ENCODE measurements at places on chromosomes 12 and 14. TPM values are rescaled to one million over a fixed set of nuclear protein-coding genes. Genes with fewer than 3 reads are reported as not detected.

The ARHGEF25 gene
- 6.1 TPM for total RNA-seq

The FGFR1OP2 gene
- 26.4 TPM for total RNA-seq

The HOXC9 gene
- 14.1 TPM for total RNA-seq

The GPR68 gene
- 0.12 TPM for total RNA-seq

The PRPH gene
- 1.7 TPM for total RNA-seq

The KRT4 gene
- total RNA-seq, result 3.5 TPM

The ADIPOR2 gene
- 47.3 TPM for total RNA-seq

The RGS6 gene
- total RNA-seq, result not detected

The GPR84 gene
- not detected for total RNA-seq

The HOXC10 gene
- total RNA-seq, result 2.6 TPM

The B3GNT4 gene
- 0.80 TPM for total RNA-seq

The IGFBP6 gene
- total RNA-seq, result 206 TPM

The CABP1 gene
- total RNA-seq, result not detected

The ACSS3 gene
- total RNA-seq, result not detected

The PMCH gene
- not detected for total RNA-seq

The MANSC4 gene
- not detected for total RNA-seq

The TAS2R9 gene
- not detected for total RNA-seq

The SERPINA5 gene
- 0.33 TPM for total RNA-seq

The SBNO1 gene
- total RNA-seq, result 27.7 TPM

The LIN52 gene
- 5.8 TPM for total RNA-seq

The SLC10A1 gene
- total RNA-seq, result not detected

The ZNF891 gene
- 0.21 TPM for total RNA-seq

The PLEKHD1 gene
- total RNA-seq, result not detected

The COX8C gene
- total RNA-seq, result not detected

The NR4A1 gene
- total RNA-seq, result 48.1 TPM

All from A549 treated with RU486 at 1 μM for 4 hours (cell line).